ENCODE measurements at places on chromosomes 7 and 10.

DNA sequence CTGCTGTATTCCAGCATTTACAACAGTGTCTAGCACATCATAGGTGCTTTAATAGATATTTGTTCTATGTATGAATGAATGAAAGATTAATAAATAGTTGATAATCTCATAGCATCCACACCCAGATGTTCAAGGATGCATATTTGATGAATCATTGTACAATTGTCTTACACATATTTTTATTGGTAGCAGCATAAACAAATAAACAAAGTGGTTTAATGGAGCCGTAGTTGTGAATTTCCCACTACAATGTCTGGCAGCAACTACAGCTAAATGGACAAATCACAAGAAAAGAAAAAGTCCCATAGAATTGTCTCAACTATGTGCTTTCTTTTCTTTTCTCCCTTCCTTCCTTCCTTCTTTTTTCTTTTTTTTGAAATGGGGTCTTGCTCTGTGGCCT is 150.8 kb downstream of the NRP1 start:
- H3K27ac ChIP-seq: no peak overlapping the region

GRCh38 chr10:4755286-4755989 is 70.6 kb upstream of the AKR1E2 start:
- no peak overlapping the region for H3K4me3 ChIP-seq
- H3K4me1 ChIP-seq: no peaks in the 10 kb centered on the region
- H3K27me3 ChIP-seq: peaks cover 27% of the 10 kb centered on the region
- no peak for DNase-seq
- no peak overlapping the region for H3K27ac ChIP-seq

GRCh38 chr7:28364082-28364481 is 48.2 kb upstream of the CREB5 start:
- H3K4me3 ChIP-seq: no peak overlapping the region
- DNase-seq: no peak
- peaks cover 2% of the 10 kb centered on the region for H3K27me3 ChIP-seq
- no peak overlapping the region for H3K27ac ChIP-seq
- H3K4me1 ChIP-seq: peaks cover 1% of the 10 kb centered on the region
- peaks cover 3% of the 10 kb centered on the region for H3K36me3 ChIP-seq

GRCh38 chr7:108149908-108150307 is 19.7 kb upstream of the LAMB4 start:
- H3K36me3 ChIP-seq: no peaks in the 10 kb centered on the region
- no peak overlapping the region for H3K27ac ChIP-seq
- H3K4me3 ChIP-seq: no peak overlapping the region
- no peak for DNase-seq
- no peaks in the 10 kb centered on the region for H3K4me1 ChIP-seq

Data from activated naive CD8-positive, alpha-beta T cell treated with anti-CD3 and anti-CD28 coated beads, Interleukin-2, amount 50 U/mL, for 24 hours (primary cell).